ENCODE measurements at places on chromosomes 2 and 18. TPM values are rescaled to one million over a fixed set of nuclear protein-coding genes. Genes with fewer than 3 reads are reported as not detected.

The KCMF1 gene
- 117 TPM for total RNA-seq

The MYOM1 gene
- 0.41 TPM for total RNA-seq

The SNTG2 gene
- not detected for total RNA-seq

The TWIST2 gene
- 8.2 TPM for total RNA-seq

The RPRM gene
- total RNA-seq, result not detected

The RAB27B gene
- 11.1 TPM for total RNA-seq

The DTNA gene
- 0.31 TPM for total RNA-seq

The DOK6 gene
- not detected for total RNA-seq

The UGT1A8 gene
- 0.05 TPM for total RNA-seq

The GALNT5 gene
- 1.9 TPM for total RNA-seq
